ENCODE measurements at places on chromosomes 12 and 14.

GRCh38 chr12:7835766-7836165 is 36.9 kb downstream of the SLC2A14 start:
- DNase-seq, result no peak

DNA sequence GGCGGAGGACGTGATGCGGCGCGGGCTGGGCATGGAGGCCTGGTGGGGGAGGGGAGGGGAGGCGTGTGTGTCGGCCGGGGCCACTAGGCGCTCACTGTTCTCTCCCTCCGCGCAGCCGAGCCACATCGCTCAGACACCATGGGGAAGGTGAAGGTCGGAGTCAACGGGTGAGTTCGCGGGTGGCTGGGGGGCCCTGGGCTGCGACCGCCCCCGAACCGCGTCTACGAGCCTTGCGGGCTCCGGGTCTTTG is 303 bp downstream of the GAPDH start:
- DNase-seq, result no peak

- no peak for DNase-seq
These were observed 1089.1 kb downstream of the SLC6A15 start for GRCh38 chr12:83823386-83824045.

- no peak for DNase-seq
These were observed 7.9 kb upstream of the HCAR1 start for GRCh38 chr12:122738571-122738970.

DNA sequence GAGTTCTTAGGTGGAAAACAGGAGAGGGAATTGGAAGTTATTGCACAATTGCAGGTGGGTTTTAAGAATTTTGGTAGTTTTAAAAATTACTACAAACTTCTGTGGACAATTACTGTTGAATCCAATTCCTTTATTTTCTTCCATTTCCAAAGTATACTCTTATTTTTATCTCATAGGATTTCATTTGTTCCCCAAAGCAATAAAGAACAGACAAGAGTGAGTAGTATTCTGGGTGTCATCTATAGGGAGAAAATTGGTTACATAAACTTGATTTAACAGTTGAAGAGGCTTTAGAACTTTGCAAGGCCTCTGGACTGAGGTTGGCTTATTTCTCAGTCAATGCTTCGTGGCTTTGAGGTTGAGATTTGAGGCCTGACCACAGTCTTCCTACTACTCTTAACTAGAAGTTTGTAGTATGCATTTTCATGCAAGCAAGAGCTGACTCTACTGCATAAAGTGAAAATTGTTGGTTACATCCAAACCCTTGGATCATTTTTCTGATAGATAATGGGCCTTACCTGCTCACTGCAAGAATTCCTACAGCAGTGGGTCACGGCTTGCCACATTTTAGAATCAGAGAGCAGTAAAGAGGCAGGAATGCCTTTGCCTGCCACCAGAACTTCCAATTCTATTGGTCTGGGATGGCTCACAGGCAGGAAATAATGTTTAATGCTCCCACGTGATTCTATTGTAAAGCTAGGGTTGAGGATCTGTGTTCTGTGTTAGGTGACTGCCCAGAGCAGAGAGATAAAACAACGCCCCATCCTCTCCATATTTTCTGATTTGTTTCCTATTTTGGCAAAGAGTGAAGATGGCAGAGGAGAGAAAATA is 270.5 kb downstream of the TTC6 start:
- DNase-seq, result no peak

DNA sequence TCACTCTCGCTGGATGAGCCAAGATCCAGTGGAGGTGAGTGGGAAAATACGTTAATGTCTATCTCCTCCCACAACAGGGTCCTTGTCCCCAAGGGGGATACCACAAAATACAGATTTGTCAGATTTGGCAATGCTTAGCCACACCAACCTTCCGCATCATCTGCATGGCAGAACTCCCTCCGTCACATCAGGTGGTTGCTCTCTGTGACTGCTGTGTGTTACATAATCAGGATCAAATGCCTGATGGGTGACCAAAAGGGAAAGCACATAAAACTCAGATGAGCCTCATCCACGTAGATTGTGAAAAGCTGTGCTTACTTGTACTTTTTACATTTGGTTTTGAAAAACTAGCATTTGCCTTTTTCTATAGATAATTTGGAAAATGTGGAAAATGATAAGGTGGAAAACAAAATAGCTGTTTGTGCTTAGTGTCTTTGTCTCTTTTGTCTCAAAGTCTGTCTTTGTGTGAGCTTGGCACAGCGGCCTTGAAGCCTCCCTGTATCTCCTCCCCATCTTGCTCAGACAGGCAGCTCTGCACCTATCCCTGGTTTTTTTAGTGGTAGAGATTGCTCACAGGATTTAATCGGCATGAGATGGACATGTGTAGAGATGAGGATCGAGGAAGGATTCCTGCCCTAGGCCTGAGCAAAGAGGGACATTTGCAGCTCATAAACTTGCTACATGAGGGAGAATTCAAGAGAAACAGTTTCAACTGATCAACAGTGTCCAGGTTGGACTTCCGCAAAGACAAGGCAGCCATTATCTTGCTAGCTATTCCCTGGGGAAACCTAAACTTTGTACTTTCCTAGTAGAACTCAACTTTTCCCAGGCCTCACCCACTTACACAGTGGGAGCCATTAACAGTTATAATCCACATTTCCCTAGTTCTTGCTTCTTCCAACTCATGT is 3.6 kb upstream of the FGF6 start:
- no peak for DNase-seq

- DNase-seq, result no peak
These were observed 1062.2 kb upstream of the FBXO33 start for GRCh38 chr14:40494483-40494882.

- no peak for DNase-seq
These were observed 75.5 kb downstream of the TMEM116 start for GRCh38 chr12:111937429-111937828.

DNA sequence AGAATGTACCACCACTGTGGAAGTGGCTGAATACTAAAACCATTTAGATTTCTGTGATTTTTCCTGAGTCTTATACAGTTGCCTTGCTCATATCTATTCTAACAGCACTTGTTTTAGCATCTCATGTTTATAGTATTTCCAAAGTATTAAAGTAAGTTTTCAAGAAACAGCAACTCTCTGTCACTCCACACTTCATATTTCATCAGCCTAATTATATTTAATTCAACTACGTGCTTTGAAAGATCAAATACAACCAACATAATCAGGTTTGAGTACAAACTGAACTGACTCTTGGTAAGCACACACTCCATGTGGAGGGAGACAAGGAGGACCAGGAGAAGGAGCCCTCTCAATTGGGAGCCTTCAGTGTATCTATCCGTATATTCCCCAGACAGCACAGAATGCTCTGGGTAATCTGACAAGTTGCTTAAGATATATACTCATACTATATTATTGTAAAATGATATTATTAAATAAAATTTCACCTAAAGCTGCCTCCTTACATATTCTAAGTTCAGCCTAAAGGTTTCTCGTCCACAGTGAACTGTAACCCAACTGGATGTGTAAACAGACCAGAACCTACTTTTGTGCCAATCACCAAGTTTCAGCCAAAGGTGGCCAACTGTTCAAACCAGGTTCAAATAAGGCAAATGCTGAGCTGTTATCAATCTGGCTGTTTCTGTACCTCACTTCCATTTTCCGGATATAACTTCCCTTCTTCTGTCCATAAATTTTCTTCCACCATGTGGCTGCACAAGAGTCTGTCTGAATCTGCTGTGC is 105.0 kb upstream of the RASSF8 start:
- no peak for DNase-seq

DNA sequence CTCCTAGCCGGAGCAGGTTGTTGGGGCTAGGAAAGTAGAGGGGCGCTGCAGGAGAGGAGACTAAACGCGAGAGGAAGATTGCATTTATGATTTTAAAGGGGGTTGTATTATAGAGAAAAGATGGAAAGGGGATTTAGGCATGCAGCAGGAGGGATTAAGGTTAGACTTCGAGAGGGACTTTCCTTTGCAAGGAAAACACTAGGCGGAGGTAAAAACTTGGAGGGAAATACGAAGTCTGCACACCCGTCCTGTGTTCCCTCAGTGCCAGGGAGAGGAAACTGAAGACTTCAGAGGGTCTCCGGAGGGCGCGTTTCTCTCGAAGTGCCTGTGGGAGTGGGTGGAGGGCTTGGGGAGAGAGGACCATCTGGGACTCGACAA is 420 bp upstream of the PPP1R1A start:
- no peak for DNase-seq

- no peak for DNase-seq
These were observed 152.4 kb downstream of the KIF26A start for GRCh38 chr14:104290756-104291122.

DNA sequence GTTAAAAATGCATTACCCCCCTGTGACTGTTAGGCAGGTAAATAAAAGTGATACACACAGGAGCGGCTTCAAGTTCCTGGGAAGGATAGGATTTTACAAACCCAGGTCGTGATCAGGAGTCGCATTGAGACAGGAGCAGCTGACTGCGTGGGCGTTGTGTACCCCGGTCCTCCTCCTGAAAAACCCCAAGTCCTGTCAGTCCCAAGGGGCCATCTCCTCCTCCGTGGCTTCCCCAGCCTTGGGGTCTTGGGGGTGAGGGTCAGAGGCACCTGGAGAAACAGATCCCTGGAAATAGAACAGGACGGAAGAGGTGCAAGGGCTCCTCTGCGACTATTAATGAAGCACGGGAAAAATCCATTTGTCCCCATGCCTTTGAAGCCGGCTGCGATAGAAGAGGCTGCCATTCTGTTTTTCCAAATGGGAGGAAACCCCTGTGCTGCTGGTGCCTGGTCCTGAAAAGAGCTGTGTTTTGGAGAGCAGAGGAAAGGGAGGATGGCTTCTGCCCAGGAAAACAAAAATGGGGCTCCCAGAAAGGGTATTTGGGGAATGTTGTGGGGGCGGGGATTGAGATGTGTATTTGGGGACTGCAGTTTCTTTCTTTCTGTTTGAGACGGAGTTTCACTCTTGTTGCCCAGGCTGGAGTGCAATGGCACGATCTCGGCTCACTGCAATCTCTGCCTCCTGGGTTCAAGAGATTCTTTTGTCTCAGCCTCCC is 143.1 kb downstream of the ZNF664 start:
- no peak for DNase-seq
